HT-29 (cell line): ENCODE measurements at places on chromosomes 11 and 22.
A peak's percentile ranks its signal among the peaks of the same experiment; 100 is the strongest.

DNA sequence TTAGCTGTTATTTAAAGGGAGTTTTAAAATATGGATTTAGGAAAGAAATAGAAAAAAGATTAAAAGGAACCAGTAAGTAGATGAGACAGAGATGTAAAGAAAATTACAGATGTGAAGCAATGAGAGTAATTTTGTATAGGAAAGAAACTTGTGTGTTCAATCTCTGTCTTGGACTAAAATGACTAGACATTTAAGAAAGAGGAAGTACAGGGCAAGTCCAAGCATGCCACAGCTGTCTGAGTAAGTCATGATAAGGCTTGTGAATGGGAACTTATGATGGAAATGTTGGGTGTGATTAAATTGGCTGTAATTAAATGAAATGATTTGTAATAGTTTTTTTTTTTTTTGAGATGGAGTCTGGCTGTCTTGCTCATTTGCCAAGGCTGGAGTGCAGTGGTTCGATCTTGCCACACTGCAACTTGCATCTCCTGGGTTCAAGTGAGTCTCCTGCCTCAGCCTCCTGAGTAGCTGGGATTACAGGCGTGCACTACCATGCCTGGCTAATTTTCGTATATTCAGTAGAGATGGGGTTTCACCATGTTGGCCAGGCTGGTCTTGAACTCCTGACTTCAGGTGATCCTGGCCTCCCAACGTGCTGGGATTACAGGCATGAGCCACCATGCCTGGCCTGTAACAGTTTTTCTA lies 5.9 kb upstream of the ACY3 start:
- DNase-seq = no peak

DNA sequence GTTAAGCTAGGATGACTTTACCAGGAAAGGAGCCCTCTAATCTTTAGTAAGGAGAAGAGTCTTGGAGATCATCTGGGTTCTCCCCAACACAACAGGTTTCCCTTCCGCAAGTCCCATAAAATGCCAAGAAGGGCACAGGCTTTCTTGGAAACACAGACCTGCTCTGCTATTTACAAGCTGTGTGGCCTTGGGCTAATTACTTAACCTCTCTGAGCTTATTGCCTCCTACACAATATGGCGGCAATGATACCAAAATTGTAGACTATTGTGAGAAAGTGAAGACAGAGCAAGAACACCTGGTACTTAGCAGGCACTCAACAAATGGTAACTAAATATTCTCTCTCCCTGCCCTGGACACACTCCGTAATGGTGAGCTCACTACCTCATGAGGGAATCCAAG lies 49.1 kb downstream of the DSCAML1 start:
- no peak for DNase-seq

DNA sequence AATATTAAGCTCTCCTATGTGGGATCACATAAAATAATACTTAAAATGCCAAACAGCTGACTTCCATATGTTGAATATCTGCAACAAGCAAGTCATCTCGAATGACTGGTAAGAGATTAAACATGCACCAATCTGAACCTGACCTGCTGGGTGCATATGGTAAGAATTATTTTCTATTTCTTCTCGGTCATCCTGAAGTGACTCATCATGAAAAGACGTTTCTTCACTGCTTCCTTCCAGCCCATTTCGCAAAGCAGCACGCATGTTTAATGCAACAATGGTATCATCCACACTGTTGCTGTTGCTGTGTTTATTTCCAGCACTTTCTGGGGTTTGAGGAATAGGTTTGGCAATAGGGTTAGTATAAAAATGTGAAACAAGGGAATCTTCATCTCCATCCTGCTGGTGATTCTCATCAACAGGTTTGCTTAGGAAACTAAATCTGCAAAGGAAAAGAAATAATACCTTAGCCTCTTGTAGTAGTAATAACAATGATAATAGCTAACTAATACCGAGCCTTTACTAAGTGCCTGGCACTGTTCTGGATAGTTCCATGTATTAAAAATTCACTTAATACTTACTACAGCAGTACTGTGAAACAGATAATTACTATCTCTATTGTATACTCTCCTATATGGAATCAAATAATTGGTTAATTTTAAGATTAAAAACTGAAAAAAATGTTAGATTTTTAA lies 52.0 kb upstream of the CHRNA10 start:
- DNase-seq = no peak

GRCh38 chr11:118530180-118530682 lies 761 bp upstream of the TMEM25 start:
- peak; percentile 59 for DNase-seq

DNA sequence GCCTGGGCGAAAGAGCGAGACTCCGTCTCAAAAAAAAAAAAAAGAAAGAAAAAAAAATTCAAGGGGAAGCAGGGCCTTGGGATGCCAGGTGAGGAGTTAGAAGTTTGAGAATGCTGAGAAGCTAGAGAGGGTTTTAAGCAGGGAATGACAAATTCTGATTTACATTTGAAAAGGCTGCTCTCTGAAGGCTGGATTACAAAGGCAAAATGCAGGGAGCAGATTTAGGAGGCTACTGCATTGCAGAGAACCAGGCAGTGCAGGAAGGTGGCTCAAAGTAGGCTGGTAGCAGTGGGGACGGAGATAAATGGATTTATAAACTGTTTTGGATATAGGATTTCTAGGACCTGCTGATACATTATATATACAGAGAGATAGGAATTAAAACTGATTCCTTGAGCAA lies 66.6 kb downstream of the KCNC1 start:
- DNase-seq = no peak

DNA sequence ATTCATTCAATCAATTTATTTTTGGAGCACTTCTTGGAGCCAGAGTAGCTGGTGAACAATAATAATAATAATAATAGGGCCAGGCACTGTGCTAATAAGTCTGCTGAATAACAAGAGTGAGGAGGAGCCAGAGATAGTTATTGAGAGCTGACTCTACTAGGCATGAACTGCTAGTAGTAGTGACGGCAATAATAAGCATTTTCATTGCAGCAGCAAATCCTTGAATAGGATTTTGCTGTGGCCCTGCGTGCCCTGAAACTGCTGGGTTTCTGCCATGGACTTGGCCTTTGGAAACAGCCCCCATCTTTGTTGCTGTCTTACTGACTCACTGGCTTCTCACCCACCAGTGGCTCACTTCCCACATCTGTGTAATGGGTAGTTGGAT lies 545.9 kb downstream of the MIAT start:
- no peak for DNase-seq

- DNase-seq = no peak
Observed at GRCh38 chr11:8259306-8259959, 4.2 kb downstream of the LMO1 start.

DNA sequence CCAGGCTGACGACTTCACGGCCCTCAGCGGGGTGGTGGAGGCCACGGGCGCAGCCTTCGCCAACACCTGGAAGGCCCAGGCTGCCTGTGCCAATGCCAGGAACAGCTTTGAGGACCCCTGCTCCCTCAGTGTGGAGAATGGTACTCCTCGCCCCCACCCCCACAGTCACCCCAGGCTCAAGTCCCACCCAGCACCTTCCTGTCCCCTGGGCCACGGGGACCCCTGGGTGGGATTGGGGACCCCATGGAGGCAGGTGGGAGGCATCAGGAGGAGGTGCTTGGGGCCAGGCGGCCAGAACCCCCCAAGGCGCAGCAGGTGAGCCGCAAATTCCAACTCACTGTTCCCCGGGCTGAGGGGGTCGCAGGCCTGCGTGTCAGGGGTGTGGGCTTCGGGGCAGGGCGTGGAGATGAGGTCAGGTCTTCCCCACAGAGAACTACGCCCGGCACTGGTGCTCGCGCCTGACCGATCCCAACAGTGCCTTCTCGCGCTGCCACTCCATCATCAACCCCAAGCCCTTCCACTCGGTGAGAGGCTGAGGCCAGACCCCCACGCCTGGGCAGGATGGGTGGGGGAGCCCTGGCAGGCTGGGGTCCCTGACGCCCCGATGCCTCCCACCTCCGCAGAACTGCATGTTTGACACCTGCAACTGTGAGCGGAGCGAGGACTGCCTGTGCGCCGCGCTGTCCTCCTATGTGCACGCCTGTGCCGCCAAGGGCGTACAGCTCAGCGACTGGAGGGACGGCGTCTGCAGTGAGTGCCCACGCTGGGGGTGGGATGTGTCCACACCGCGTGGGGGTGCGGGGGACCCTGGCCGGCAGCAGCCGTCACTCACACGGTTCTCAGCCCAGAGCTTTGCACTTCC lies 9.4 kb downstream of the MUC5B start:
- no peak for DNase-seq

GRCh38 chr22:42432818-42433217 lies 615 bp upstream of the NFAM1 start:
- no peak for DNase-seq

DNA sequence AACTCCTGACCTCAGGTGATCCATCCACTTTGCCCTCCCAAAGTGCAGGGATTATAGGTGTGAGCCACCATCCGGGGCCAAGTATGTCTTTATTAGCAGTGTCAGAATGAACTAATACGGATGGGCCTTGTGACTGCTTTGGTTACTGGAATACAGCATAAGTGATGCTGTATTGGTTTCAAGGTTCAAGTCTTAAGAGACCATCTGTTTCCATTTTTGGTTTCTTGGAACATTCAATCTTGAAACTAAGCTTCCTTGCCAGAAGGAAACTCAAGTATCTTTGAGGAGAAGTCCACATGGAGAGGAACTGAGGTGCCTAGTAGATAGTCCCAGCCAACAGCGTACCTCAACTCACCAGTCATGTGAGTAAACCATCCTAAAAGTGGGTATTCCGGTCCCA lies 58.8 kb downstream of the APOL3 start:
- DNase-seq = no peak

DNA sequence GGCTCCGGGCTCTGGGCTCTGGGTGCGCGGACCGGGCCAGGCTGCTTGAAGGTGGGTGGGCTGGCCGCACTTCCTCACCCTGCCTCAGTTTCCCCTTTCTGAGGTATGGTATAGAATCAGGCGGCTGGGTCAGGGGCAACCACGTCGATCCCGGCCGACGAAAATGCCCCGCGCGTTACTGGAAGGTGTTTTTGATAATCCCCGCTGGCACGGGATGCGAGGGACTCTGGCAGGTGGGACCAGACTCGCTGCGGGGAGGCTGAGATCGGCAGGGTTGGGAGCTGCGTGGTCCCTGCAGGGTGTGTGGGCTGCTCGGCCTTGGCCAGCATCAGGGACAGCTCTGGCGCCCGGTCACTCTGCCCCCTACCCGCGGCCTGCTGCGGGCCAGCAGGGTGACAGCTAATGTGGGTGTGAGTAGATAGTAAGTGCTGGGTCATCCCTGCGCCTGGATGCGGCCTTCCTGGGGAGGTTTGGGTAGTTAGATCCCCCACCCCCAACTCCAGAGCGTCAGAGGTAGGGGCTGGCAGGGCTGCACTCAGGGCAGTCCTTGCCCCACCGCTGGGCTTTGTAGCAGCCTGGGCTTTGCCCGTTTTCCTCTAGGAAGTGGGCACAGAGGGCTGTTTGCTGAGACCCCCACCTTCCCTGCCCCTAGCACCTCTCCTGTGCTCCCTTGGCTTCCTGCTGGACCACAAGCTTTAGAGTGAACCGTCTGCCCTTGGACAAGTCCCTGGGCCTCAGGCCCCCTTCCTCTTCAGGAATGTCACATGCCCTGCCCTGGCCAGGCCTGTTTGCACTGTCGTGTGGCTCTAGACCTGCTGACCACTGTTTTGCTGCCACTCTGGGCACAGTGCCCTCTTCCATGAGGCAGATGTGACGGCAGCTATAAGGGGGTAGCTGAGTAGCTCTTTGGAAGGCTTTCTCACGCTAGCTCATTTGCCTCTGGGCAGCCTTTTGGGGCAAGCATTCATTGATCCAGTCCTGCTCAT lies 579 bp downstream of the TANGO2 start:
- peak; percentile 73 for DNase-seq

- no peak for DNase-seq
Observed at GRCh38 chr11:64207256-64208085, 950 bp downstream of the FERMT3 start.

DNA sequence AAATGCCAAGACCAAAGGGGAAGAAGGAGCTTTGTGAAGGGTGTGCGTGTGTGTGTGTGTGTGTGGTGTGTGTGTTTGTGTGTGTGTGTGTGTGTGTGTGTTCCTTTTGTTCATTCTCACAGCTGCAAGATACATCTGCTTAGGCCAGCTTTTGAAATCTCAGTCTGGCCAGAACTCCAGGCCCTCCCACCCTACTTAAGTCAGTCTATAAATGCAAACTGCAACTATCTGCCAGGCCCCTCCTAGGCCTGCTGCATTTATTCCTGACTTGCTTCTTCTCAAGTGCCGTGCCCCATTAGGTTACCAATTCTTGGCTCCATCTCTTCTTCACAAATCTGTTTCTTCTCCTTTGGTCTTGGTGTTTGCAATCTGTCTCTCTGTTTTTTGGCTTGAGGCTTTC lies 21.6 kb upstream of the RIC3 start:
- DNase-seq = no peak

DNA sequence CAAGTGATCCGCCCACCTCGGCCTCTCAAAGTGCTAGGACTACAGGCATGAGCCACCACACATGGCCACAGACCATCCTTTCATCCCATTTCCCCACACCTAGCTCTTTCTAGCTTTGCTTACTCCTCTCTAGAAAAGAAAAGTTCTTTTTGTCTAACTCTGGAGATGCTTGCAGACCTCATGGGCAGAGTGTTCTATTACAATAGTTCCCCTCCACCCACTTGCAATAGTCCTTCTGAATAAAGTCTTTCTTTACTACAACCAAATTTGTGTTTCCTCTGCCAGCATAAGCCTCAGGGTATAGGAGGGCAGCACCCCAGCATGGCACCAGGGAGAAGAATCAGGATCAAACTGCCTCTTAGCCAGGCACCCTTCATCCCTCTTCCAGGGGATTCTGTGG lies 18.8 kb upstream of the RTL6 start:
- DNase-seq = no peak

GRCh38 chr22:49738006-49738405 lies 89.7 kb downstream of the BRD1 start:
- no peak for DNase-seq

DNA sequence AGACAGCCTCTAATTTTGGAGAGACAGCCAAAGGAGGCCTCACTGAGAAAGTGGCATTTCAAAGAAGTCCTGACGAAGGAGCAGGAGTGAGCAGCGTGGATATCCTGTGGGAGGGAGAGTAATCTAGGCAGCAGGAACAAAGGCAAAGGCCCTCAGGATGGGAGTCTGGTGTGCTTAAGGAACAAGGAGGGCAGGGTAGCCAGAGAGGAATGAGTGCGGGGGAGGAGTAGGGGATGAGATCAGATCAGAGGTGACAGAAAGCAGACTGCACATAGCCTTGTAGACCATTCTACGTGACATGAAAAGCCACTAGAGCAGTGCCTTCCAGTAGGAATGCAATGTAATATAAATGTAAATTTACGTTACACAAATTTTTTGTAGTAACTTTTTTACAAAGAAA lies 5.6 kb downstream of the SLC36A4 start:
- DNase-seq = no peak
